ENCODE measurements at places on chromosomes 12 and 14. TPM values are rescaled to one million over a fixed set of nuclear protein-coding genes. Genes with fewer than 3 reads are reported as not detected.
A peak's percentile ranks its signal among the peaks of the same experiment; 100 is the strongest.

Gene CLEC6A
- not detected for total RNA-seq

Gene PTHLH
- total RNA-seq: 0.56 TPM

GRCh38 chr12:27179400-27180214 lies 64.5 kb upstream of the STK38L start:
- no peaks in the 10 kb centered on the region for H3K36me3 ChIP-seq
- no peak for DNase-seq
- H3K27me3 ChIP-seq: no peaks in the 10 kb centered on the region

Gene MSI1
- total RNA-seq: 224 TPM

Gene SYNDIG1L
- total RNA-seq: not detected

GRCh38 chr12:5348491-5348890 lies 83.4 kb upstream of the NTF3 start:
- H3K27ac ChIP-seq: no peak overlapping the region
- H3K36me3 ChIP-seq: peaks cover 13% of the 10 kb centered on the region
- H3K4me1 ChIP-seq: no peaks in the 10 kb centered on the region
- H3K4me3 ChIP-seq: no peak overlapping the region

Gene SPTB
- total RNA-seq: 0.18 TPM

Gene FBLN5
- total RNA-seq: 1.0 TPM

GRCh38 chr14:89365061-89365801 lies 51.8 kb downstream of the FOXN3 start:
- no peak overlapping the region for H3K4me3 ChIP-seq
- DNase-seq: no peak
- peak overlapping the region; percentile 90 for H3K27ac ChIP-seq
- H3K27me3 ChIP-seq: no peaks in the 10 kb centered on the region
- peaks cover 5% of the 10 kb centered on the region for H3K36me3 ChIP-seq
- peaks cover 23% of the 10 kb centered on the region for H3K4me1 ChIP-seq

DNA sequence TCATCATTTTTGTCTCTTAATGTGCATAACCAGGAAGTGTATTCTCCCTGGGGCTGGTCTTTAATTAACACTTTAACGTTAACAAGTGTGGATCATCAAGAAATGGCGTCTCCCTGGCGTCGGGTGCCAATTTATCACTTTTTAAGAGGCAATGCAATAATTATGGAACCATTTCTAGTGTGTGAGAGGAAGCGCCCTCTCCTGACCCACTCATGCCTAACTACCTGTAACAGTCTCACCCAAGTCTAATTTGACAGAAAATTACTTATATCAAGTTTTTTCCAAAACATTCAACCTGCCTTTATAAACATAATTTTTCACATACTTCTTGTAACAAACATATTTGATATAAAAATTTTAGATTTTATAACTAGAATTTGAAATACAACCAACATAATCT lies 905.3 kb upstream of the MDGA2 start:
- no peaks in the 10 kb centered on the region for H3K36me3 ChIP-seq
- no peak overlapping the region for H3K4me3 ChIP-seq
- no peak overlapping the region for H3K27ac ChIP-seq
- DNase-seq: no peak
- peaks cover 4% of the 10 kb centered on the region for H3K4me1 ChIP-seq

Gene MGP
- total RNA-seq: not detected

Gene GPR68
- 0.14 TPM for total RNA-seq

- H3K36me3 ChIP-seq: no peaks in the 10 kb centered on the region
- no peak for DNase-seq
- H3K4me1 ChIP-seq: peaks cover 10% of the 10 kb centered on the region
- H3K4me3 ChIP-seq: no peak overlapping the region
- H3K27me3 ChIP-seq: no peaks in the 10 kb centered on the region
These were observed 735.3 kb downstream of the DIO2 start for GRCh38 chr14:79475887-79476532.

DNA sequence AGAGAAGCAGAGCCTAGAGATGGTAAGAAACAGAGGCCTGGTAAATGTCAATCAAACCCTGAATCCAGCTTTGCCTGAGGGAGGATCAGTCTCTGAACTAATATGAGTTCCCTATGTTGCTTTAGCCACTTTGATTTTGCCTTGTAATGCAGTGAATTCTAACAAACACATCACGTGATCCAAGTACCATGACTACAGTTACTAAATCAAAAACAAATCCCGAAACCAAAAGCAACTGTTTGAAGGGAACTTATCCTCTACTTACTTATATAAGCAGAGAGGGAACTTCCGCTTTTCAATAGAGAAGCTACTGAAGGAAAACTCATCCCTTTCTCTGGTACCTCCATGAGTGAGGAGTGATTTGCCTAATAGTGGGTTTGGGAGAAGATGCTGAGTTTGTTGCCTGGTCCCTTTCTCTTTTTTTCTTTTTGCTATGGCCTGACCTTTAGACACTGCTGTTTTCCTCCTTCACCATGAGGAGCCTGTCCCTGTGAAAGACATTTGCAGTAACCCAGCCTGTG lies 7.7 kb upstream of the PPTC7 start:
- no peaks in the 10 kb centered on the region for H3K36me3 ChIP-seq
- no peak overlapping the region for H3K27ac ChIP-seq
- peaks cover 11% of the 10 kb centered on the region for H3K4me1 ChIP-seq
- H3K27me3 ChIP-seq: no peaks in the 10 kb centered on the region
- no peak for DNase-seq
- no peak overlapping the region for H3K4me3 ChIP-seq

DNA sequence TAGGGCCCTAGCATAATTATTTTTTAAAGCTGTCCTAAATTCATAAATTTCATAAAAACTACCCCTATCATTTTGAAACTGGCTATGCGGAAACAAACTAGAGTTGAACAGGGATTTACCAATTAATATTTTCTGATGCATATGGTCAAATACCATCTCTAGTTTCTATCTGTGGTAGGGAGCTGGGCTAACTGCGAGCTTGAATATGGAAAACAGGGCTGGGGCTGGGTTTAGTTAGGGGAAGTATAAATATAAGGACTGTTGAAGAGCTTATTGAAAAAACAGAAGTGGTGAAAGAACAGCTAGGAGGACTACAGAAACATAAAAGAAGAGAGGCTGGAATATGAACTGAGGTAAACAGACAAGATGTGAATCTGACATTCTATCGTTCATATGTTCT lies 91.8 kb downstream of the SLC38A1 start:
- peaks cover 7% of the 10 kb centered on the region for H3K36me3 ChIP-seq
- no peaks in the 10 kb centered on the region for H3K4me1 ChIP-seq
- no peak overlapping the region for H3K27ac ChIP-seq
- no peaks in the 10 kb centered on the region for H3K27me3 ChIP-seq
- no peak overlapping the region for H3K4me3 ChIP-seq

GRCh38 chr14:56787530-56787929 lies 22.7 kb downstream of the OTX2 start:
- peaks cover 94% of the 10 kb centered on the region for H3K27me3 ChIP-seq
- no peaks in the 10 kb centered on the region for H3K4me1 ChIP-seq
- H3K4me3 ChIP-seq: no peak overlapping the region
- no peaks in the 10 kb centered on the region for H3K36me3 ChIP-seq

GRCh38 chr14:65370801-65371248 lies 41.7 kb upstream of the FUT8 start:
- peaks cover 16% of the 10 kb centered on the region for H3K4me1 ChIP-seq
- DNase-seq: no peak
- no peak overlapping the region for H3K27ac ChIP-seq
- H3K27me3 ChIP-seq: no peaks in the 10 kb centered on the region

DNA sequence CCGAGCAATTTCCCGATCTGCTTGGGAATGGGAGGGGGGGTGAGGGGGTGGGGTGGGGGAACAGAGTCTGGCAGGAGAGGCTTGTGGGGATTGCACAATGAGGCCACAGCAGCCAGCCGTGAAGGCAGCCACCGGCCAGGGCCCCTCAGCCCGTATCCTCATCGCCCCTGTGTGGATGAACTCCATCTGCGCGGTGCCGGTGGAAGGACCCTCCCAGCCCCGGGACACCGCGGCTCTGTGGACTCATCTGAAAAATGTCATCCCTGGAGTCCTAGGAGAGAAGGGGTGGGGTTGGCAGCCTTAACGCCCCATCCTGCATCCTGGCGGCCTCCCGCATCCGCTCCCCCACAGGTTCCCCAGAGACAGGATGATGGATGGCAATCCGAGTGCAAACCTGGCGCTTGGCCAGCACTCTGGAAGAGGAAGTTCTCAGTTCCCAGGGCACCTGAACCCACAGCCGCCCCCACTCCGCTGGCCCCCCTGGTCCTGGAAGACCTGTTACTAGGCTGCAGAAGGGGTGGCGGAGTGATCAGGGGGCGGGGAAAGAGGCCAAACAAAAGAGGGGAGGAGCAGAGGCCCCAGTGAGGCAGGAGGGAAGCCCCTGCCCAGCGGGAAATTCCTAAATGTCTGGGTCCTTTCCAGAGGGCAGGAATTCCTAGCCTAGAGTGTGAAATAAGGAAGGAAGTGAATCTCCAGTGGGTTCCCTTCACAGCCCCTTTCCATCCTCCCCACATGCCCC lies 1.2 kb upstream of the TNFAIP2 start:
- H3K27me3 ChIP-seq: peaks cover 50% of the 10 kb centered on the region
- peaks cover 7% of the 10 kb centered on the region for H3K4me1 ChIP-seq
- H3K36me3 ChIP-seq: no peaks in the 10 kb centered on the region
- H3K27ac ChIP-seq: no peak overlapping the region

DNA sequence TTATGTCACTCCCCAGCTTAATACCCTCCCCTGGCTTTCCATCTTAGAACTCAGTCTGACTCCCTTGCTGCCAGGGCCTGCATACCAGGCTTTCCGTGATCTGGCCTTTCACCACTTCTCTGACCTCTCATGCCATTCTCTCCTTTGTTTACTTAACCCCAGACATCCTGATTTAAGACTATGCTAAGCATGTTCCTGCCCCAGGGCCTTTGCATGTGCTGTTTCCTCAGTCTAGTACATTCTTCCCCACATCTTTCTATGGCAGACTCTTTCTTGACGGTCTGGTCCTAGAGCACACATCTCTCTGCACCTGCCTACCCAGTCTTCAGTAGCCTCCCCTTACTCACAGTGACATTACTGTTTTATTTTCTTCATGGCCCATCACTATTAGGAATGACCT lies 42.2 kb downstream of the PLXNC1 start:
- H3K36me3 ChIP-seq: peaks cover 10% of the 10 kb centered on the region
- no peaks in the 10 kb centered on the region for H3K27me3 ChIP-seq
- H3K27ac ChIP-seq: no peak overlapping the region
- H3K4me1 ChIP-seq: peaks cover under 1% of the 10 kb centered on the region

- H3K4me1 ChIP-seq: peaks cover 22% of the 10 kb centered on the region
- H3K27me3 ChIP-seq: peaks cover 42% of the 10 kb centered on the region
- H3K4me3 ChIP-seq: peak overlapping the region; percentile 95
- no peak overlapping the region for H3K27ac ChIP-seq
- DNase-seq: peak; percentile 1
These were observed 1.7 kb downstream of the PDE3A start for GRCh38 chr12:20370014-20370386.

Gene CALM1
- total RNA-seq: 338 TPM

DNA sequence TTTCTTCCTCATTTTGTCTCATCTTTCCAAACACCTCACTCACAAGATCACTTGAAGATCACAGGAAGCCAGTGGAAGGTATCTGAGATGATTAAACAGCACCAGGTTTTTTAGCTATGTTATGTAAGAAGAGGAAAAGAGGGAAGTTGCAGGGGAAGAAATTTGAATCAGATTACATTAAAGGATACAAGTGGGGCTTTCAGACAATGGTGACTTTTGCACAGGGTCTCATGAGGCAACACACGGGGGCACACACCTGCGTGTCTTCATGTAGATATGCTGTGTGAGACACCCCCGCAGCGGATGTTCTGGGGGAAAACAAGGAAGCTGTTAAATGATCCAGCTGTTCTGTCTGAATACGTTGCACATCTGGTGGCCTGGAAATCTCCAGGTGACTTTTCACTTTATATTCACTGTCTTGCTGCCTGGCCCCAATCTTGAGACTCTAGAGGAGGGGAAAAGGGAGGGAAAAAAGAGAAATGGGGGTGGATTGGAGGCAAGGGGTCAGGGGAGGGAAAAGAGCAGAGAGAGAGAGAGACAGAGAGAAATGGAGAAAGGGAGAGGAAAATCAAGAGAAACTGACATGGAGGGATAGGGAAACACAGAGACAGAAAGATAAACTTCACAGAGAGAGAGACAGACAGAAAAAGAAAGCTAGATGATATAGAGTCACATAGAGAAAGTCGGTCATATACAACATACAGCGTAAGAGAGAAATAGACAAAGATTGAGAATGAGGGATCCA lies 36.3 kb upstream of the PPP1CC start:
- no peaks in the 10 kb centered on the region for H3K36me3 ChIP-seq
- H3K4me1 ChIP-seq: peaks cover 2% of the 10 kb centered on the region
- DNase-seq: no peak
- no peak overlapping the region for H3K27ac ChIP-seq

GRCh38 chr14:103428723-103429556 lies 43.7 kb downstream of the MARK3 start:
- H3K4me1 ChIP-seq: peaks cover 14% of the 10 kb centered on the region
- no peak overlapping the region for H3K4me3 ChIP-seq
- peak overlapping the region; percentile 27 for H3K27ac ChIP-seq
- H3K27me3 ChIP-seq: no peaks in the 10 kb centered on the region
- no peak for DNase-seq
- peaks cover 6% of the 10 kb centered on the region for H3K36me3 ChIP-seq

GRCh38 chr12:111451649-111452129 lies 46.0 kb downstream of the SH2B3 start:
- H3K36me3 ChIP-seq: peaks cover 8% of the 10 kb centered on the region
- H3K27me3 ChIP-seq: no peaks in the 10 kb centered on the region
- peaks cover 4% of the 10 kb centered on the region for H3K4me1 ChIP-seq
- no peak overlapping the region for H3K27ac ChIP-seq

Gene GPHN
- 43.5 TPM for total RNA-seq

Gene AQP6
- 0.21 TPM for total RNA-seq

DNA sequence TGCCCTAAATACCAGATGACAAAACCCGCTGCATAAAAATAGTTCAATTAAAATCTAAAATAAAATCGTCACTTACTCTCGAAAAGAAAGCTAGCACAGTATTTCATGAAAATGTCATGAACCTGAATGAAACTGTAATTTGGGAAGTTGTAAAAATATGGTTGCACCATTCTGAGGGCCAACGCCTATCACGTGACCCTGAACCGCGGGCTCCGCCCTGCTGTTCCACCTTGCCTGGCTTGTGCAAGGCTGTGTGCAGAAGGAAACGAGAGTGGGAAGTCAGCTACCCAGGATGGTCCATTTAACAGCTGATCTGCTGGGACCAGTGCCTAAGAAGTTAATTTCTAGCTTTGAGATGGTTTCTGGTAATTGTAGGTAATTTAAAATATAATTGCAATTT lies 91.7 kb upstream of the BMP4 start:
- no peaks in the 10 kb centered on the region for H3K27me3 ChIP-seq
- no peak for DNase-seq
- H3K4me1 ChIP-seq: no peaks in the 10 kb centered on the region
- H3K4me3 ChIP-seq: no peak overlapping the region
- H3K36me3 ChIP-seq: no peaks in the 10 kb centered on the region
- H3K27ac ChIP-seq: no peak overlapping the region
